ENCODE measurements at places on chromosomes 3 and 15.

DNA sequence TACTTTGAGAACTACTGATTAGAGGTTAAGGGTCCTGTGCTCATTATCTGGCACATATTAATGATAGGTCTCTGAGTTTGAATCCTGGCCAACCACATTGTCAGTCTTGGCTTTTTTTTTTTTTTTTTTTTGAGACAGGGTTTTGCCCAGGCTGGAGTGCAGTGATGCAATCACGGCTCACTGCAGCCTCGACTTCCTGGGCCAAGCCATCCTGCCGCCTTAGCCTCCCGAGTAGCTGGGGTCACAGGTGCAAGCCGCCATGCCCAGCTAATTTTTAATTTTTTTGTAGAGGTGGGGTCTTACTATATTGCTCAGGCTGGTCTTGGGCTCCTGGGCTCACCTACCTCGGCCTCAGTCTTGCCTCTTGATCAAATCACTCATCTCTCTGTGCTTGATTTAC is 547 bp upstream of the PCCB start:
- no peak for DNase-seq

- no peak for DNase-seq
Measured at GRCh38 chr15:100781961-100782530, 97.6 kb upstream of the ALDH1A3 start.

- DNase-seq = no peak
Measured at GRCh38 chr3:63961891-63962290, 49.7 kb upstream of the SCAANT1 start.

GRCh38 chr15:45855210-45855906 is 220.5 kb downstream of the SQOR start:
- DNase-seq = no peak

- DNase-seq = no peak
Measured at GRCh38 chr3:73924048-73924447, 299.3 kb upstream of the PDZRN3 start.

GRCh38 chr15:70244978-70245542 is 147.3 kb upstream of the TLE3 start:
- DNase-seq = no peak

- DNase-seq = peak; percentile 65
Measured at GRCh38 chr3:79019137-79019923, 748.5 kb downstream of the ROBO1 start.

DNA sequence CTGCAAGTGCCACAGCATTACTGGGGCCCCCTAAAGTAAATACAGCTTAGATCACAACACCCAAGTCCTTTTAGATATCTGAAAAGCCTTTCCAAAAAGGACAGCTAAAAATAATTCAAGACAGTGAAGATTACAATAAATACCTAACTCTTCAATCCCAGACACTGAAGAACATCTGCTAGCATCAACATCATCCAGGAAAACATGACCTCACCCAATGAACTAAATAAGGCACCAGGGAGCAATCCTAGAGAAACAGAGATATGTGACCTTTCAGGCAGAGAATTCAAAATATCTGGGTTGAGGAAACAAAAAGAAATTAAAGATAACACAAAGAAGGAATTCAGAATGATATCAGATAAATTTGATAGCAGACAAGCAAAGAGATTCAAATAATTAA is 71.7 kb upstream of the TTC14 start:
- DNase-seq = no peak

DNA sequence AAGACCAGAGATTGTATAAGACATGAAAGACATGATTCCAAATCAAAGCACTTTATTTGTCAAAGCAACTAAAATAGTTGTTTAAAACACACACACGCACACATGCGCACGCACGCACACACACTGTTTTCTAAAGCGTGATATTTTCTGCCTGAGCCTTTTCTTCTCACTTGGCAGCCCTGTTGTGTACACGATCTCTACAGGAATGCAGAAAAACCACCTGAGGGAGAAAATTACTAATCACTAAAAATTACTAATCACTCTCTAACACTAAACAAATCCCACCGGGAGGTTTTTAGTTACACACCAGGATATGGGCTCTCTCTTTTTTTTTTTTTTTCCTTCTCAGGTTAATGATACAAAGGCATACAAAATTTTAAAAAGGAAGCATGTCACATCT is 160.1 kb upstream of the ATP11B start:
- DNase-seq = no peak

DNA sequence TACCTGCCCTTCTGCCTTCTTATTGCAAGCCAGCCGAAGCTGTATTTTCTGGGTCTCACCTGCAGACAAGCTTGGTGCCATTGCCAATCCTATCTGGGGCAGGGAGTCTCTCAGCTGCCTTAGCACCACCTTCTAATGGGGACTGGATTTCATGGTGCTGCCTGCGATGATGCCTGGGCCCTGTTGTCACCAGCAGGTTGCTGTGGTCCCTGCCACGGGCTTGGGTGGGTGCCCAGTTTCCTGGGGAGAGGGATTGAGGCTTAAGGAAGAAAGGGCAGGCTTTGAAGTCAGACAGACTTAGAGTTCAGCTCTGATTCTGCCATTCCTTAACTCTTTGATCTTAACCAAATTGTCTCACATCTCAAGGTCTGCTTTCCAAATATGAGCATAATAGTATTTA is 87.4 kb upstream of the CD96 start:
- DNase-seq = no peak

- DNase-seq = no peak
Measured at GRCh38 chr3:143751643-143752178, 96.6 kb downstream of the SLC9A9 start.

DNA sequence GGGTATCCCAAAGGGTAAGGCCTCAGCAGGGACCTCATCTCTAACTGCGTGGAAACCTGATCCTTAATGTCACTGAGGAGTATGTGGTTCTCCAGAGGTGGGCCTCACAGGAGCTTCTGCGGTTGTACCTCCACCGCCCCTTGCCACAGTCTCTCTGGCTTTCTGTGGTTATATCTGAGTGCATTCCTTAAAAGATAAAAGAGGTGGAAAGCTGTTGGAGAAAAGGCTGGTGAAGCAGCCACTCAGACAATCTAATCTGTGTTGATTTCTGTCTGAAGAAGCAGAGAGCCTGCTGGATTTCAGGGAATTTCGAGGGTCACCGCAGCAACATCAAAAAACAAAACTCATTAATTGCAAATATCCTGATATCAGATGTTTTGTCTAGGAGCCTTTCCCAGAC is 51.4 kb downstream of the SEMA6D start:
- no peak for DNase-seq

GRCh38 chr15:44308889-44309288 is 20.4 kb downstream of the GOLM2 start:
- DNase-seq = no peak

GRCh38 chr15:85362436-85363081 is 17.8 kb upstream of the AKAP13 start:
- no peak for DNase-seq

DNA sequence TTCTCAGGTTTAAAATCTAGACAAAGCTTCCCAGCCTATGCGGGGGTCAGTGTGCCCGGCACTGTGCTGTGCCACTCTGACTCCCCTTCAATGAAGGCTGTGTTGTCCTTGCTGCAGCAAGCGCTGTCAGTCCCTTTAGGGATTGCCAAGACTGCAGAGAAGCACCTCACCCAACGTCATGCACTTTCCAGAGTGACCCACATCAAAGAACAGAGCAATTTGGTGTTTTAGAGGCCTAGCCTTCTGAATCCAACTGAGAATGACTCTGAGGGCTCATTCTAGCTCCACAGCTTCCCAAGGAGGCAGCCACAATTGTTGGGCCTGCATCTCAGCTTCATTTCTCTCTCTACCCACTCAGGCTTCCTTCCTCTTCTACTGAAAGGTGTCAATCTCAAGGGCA is 26.4 kb downstream of the SLC9A9 start:
- DNase-seq = no peak

- no peak for DNase-seq
Measured at GRCh38 chr15:81889485-81889881, 156.3 kb downstream of the MEX3B start.

DNA sequence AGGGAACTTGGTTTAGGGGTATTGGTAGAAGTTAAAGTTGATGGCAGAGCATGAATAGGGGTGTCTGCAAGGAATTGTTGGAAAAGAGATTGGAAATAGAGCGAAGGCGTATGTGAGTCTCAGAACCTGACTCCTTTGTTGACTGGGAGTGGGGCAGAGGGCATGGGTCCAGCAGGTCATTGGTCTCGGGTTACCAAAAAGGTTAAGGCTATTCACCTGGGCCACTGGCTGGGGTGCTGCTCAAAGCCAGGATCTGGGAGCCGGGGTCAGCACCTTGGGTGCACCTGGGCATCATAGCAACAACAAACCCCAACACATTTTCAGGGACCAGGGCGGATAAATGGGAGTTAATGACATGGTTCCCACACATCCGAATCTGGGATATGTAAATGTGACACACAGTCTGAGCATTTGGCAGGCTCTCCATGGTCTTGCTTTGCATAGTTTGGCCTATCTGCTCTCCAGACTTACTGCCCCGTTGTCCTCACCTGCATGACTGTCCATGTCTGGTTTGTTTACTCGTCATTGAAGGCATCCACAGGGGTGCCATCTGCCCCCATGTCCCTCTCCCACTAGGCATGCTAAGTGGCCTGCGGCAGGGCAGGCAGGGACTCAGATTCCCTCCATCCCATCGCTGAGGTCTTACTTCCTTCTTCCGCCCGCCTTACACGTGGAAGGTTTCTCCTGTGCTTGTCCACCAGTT is 10.1 kb downstream of the KLF13 start:
- DNase-seq = no peak

- DNase-seq = no peak
Measured at GRCh38 chr3:68467465-68467864, 464.9 kb downstream of the TAFA4 start.

DNA sequence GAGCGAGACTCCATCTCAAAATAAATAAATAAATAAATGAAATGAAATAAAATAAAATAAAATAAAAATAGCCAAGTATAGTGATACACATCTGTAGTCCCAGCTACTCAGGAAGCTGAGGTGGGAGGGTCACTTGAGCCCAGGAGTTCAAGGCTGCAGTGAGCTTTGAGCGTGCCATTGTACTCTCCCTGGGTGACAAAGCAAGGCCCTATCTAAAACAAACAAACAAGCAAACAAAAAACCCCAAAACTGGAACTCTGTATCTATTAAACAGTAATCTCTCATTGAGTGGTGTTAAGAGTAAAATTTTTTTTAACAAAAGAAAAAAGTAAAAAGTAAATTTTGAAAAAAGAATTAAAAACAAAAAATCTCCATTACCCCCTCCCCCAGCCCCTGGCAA is 20.8 kb downstream of the EPM2AIP1 start:
- no peak for DNase-seq

GRCh38 chr3:9108876-9109567 is 140.4 kb downstream of the SRGAP3 start:
- DNase-seq = no peak

- DNase-seq = no peak
Measured at GRCh38 chr3:28743831-28744230, 395.2 kb upstream of the AZI2 start.

GRCh38 chr15:35104526-35105147 is 19.5 kb upstream of the NANOGP8 start:
- DNase-seq = no peak

DNA sequence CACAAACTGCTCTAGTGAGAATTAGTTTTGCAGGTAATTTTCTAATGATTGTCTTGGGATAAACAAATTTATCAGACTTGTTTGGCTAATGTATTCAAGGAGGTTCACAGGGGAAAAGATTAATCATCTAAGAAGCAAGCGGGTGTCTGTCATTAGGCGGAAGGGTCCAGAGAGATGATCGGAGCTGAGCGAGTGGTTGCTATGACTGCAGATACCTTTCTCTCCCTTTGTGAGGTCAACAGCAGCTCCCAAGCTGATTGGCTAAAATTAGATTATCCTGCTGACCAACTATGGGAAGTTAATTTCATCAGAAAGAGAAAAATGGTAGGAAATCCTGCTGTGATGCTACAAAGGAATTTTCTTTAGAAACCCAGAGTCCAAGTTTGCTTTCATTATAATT is 276.0 kb downstream of the SOX2 start:
- DNase-seq = no peak

DNA sequence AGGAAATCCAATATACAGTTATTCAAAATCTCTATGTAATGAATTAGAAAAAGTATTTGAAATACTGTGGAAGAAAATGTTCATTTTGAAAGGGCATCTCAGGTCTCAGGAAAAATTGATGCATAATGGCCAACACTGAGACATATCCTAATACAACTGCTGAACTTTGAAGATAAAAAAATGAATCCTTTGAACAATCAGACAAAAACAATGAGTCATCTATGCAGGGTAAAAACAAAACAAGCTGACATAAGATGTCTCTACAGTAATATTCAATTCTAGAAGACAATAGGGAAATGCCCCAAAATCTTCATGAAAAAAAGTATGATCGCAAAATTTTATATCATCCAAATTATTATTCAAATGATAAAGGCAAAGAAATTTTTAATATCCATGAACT is 34.0 kb upstream of the ZNF280D start:
- no peak for DNase-seq

- no peak for DNase-seq
Measured at GRCh38 chr3:28012830-28013229, 228.6 kb upstream of the CMC1 start.

GRCh38 chr3:126782536-126782935 is 78.5 kb downstream of the CHCHD6 start:
- DNase-seq = no peak

- DNase-seq = no peak
Measured at GRCh38 chr3:64392001-64392400, 166.7 kb upstream of the PRICKLE2 start.

DNA sequence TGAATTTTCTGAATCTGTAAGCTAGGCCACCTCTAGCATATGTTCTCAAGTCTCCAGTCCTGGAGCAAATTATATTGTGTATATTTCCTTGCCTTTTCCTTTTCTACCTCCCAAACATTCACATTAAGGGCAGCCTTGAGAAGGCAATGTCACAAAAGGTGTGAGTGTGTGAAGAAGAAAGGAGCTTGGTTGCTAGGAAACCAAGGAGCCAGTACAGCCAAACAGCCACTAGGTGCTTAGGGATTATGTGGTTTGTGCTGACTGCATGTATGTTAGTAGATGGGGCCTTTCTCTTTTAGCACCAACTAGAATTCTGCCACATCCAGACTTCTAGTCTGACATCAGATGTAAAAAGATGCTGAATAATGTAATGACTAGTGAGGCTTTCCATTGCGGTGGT is 118.8 kb upstream of the DAZL start:
- DNase-seq = no peak

DNA sequence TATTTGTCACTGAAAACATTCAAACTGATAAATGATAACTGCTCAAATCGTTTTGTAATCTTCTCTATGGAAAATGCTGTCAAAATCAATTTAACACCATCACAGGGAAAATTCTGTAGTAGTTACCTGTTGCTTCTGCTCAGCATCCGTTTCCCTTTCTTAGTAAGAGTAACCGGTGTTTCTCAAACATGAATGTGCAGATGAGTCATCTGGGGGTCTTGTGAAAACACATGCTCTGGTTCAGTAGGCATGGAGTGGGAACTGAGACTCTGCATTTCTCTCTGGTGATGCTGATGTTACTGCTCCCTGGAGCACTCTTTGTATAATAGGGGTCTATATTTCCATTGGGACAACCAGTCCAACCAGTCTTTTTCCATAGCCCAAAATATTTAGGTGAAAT is 145.1 kb downstream of the SEMA6D start:
- no peak for DNase-seq

GRCh38 chr3:167001374-167001773 is 378.7 kb downstream of the ZBBX start:
- no peak for DNase-seq

GRCh38 chr15:51051776-51052175 is 42.9 kb downstream of the TNFAIP8L3 start:
- no peak for DNase-seq
